Neuronal stem cell (in vitro differentiated cells): ENCODE measurements at places on chromosomes 1 and 21.

DNA sequence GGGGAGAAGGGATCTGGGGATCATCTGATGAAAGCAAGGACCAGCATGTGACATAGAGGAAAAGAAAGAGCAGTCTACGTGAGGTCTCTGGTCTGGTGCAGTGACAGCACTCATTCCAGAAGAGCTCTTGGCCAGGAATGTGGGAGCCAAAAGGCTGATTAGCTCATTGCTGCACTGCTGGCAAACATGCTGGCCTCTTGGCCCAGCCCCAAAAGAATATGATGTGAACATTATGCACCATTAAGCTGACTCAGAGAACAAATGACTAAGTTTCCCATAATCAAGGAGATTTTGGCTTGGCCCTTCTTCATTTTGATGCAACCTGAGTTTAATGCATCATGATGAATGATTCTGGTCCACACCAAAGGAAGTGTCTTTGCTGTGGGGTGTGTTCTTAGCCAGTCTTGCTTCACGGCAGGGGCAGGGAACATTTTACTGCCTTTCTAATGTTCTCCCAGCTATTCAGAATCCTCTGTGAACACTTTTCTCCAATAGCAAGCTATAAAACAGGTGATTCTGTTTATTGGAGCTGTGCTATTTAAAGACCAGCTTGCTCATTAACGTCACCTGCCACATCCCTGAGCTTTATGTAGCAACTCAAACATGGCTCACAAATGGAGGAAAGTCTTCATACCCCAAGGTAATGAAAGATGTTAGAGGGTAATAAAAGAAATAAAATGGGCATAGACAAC lies 55.1 kb downstream of the PCBP3 start:
- H3K4me1 ChIP-seq: no peaks in the 10 kb centered on the region
- no peak overlapping the region for H3K4me3 ChIP-seq
- no peak overlapping the region for H3K27ac ChIP-seq
- no peak for DNase-seq
- peaks cover 5% of the 10 kb centered on the region for H3K27me3 ChIP-seq

DNA sequence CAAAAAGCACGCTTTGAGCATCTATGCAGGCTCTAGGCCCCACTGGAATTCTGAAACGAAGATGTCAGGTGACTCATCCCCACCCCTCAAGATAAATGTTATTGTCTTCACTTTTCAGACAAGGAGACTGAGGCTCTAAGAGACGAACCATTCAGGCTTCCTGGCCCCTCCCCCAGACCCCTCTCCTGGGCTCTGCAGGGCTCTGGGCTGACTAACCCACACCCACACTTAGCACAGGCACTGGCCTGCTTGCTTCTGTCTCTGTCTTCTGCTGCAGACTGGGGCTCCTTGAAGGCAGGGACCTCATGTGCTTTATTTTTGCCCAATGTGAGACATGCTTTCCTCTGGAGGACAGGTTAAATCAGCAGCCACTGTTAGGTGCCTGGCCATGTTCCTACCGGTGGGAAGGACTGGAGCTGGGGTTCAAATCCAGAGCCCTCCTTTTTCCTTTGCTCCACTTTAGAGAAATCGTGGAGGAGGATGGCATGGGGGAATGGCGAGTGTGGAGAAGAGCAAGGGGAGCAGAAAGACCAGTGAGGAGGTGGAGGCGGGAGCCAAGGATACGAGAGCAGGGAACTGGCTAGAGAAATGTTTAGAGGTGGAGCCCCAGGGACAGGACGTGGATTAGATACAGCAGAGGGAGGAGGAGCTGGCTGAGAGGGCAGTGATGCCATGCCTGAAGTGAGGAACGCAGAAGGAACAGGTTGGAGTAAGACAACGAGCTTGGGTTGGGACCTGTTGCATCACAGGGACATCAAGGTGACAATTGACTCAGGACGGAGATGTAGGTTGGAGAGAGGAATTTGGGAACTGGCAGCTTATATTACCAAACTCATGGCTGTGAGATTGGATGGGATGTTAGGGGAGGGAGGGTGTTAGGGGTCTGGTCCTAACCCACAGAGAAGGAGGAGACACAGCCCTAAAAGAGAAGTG lies 1.7 kb downstream of the TMEM125 start:
- no peak overlapping the region for H3K27ac ChIP-seq
- H3K4me1 ChIP-seq: no peaks in the 10 kb centered on the region
- H3K4me3 ChIP-seq: no peak overlapping the region
- no peaks in the 10 kb centered on the region for H3K27me3 ChIP-seq

GRCh38 chr1:87424541-87424940 lies 95.9 kb downstream of the LMO4 start:
- H3K36me3 ChIP-seq: no peaks in the 10 kb centered on the region
- peaks cover 7% of the 10 kb centered on the region for H3K4me1 ChIP-seq
- no peak for DNase-seq
- H3K4me3 ChIP-seq: no peak overlapping the region
- no peaks in the 10 kb centered on the region for H3K27me3 ChIP-seq

DNA sequence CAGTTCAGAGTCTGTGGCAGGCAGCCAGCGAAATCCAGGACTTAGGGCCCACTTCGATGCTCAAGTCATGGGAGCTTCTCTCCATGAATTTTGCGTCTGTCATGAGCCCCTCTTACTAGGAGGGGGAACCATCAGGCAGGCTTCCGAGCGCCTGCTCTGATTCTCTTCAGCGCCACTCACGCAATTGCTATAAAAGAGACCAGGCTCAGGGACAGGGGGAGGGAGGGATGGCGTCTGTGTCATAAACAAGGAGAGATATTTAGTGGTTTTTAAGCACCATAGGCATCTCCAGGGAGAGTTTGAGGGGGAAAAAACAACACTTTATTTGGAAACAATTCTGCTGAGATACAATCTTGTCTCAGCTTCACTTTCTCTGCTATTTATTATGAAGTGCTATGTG lies 60.6 kb downstream of the NAV1 start:
- no peaks in the 10 kb centered on the region for H3K27me3 ChIP-seq
- DNase-seq: no peak
- peaks cover 2% of the 10 kb centered on the region for H3K4me1 ChIP-seq
- H3K27ac ChIP-seq: no peak overlapping the region
- no peak overlapping the region for H3K4me3 ChIP-seq
- H3K36me3 ChIP-seq: no peaks in the 10 kb centered on the region

DNA sequence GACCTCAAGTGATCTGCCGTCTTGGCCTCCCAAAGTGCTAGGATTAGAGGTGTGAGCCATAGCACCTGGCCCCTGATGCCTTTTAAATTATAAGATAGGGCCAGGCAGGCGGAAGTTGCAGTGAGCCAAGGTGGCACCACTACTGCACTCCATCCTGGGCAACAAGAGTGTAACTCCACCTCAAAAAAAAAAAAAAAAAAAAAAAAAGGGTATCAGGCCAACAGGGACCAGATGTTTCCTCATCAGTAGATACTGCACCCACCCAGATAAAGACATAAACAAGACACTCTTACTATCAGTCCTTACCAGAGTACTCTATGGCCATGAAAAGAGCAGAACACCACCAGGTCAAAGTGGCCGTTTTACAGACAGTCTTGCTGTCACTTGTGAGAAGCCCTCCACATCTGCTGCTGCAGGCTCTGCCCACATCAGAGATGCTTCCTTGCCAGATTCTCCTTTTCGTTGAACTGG lies 3.3 kb downstream of the C21orf58 start:
- H3K27me3 ChIP-seq: no peaks in the 10 kb centered on the region
- no peak for DNase-seq
- peaks cover 16% of the 10 kb centered on the region for H3K4me1 ChIP-seq
- H3K27ac ChIP-seq: no peak overlapping the region

GRCh38 chr1:43256675-43257570 lies 12.9 kb upstream of the TMEM125 start:
- H3K36me3 ChIP-seq: no peaks in the 10 kb centered on the region
- no peak for DNase-seq
- peaks cover 16% of the 10 kb centered on the region for H3K27me3 ChIP-seq
- no peak overlapping the region for H3K4me3 ChIP-seq
- no peak overlapping the region for H3K27ac ChIP-seq
- no peaks in the 10 kb centered on the region for H3K4me1 ChIP-seq

GRCh38 chr1:221439747-221440501 lies 302.0 kb downstream of the DUSP10 start:
- no peaks in the 10 kb centered on the region for H3K36me3 ChIP-seq
- no peak overlapping the region for H3K27ac ChIP-seq

DNA sequence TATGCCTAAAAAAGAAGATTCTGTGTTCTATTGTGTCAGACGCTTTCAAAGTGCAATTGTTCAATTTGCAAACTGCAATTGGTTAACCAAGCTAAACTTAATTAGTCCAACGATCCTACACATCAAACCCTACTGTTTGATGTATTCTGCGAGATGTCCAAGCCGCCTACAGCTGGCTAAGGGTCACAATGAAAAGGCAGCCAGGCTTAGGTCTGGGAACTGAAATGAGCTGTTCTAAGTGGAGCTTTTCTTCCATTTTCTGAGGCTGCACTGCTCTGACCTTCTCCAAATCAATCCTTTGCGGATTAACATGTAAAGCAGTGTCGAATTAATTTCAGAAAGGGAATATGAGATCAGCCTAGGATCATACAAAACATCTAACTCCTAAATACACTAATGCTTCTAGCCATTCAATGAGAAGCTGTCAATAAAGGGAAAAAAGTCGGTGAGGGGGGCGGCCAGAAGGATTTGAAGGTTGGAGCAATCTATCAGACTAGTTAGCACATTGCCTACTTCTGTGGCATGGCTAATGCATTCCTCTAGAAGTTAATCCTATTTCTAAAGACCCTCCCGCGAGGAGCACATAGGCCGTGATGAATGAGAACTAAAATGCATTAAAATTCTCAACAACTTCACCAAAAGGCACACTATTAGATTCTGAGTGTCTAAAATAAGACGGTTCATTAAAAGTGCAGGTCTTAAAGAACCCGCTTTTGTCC lies 119.0 kb downstream of the SIM2 start:
- no peaks in the 10 kb centered on the region for H3K27me3 ChIP-seq
- H3K4me3 ChIP-seq: no peak overlapping the region
- peaks cover 35% of the 10 kb centered on the region for H3K4me1 ChIP-seq
- no peaks in the 10 kb centered on the region for H3K36me3 ChIP-seq
- peak overlapping the region; percentile 86 for H3K27ac ChIP-seq

DNA sequence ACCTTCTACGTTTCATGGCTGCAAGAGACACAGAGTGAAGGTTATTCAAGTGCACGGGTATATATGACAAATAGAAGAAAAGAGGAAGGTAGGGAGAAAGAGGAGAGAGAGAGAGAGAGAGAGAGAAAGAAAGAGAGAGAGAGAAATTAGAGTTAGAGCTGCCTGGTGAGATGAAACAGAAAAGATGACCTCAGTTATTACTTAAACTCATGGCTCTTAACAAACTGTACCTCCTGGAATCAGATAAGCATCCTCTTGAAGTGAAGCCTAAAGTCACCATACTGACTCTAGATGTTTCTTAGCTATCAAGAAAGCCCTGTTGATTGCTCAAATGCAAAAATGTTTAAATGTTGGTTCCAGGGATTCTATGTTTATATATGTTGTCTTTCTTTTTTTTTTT lies 597.7 kb upstream of the ZP4 start:
- peaks cover 1% of the 10 kb centered on the region for H3K4me1 ChIP-seq
- H3K36me3 ChIP-seq: no peaks in the 10 kb centered on the region
- no peak overlapping the region for H3K4me3 ChIP-seq
- DNase-seq: no peak
